GM23338 (cell line): ENCODE measurements at places on chromosomes 11 and 22.

DNA sequence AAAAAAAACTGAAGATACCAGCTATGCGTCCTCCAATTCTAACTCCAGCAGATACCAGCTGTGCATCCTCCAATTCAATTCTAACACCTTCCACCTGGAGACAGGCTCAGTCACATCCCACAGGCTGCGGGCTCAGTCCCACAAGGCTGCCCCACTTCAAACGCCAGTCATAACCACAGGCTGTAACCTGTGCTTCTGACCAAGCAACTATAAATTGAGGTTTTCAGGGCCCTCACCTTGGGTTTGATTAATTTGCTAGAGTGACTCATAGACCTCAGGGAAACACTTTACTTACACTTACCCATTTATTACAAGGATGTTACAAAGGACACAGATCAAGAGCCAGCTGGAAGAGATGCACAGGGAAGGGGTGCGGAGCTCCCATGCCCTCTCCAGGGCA, 32.4 kb upstream of the MSANTD2 start:
- no peak for DNase-seq

- DNase-seq = peak; percentile 64
These were observed 742 bp upstream of the CASP4 start for GRCh38 chr11:104968856-104969776.

DNA sequence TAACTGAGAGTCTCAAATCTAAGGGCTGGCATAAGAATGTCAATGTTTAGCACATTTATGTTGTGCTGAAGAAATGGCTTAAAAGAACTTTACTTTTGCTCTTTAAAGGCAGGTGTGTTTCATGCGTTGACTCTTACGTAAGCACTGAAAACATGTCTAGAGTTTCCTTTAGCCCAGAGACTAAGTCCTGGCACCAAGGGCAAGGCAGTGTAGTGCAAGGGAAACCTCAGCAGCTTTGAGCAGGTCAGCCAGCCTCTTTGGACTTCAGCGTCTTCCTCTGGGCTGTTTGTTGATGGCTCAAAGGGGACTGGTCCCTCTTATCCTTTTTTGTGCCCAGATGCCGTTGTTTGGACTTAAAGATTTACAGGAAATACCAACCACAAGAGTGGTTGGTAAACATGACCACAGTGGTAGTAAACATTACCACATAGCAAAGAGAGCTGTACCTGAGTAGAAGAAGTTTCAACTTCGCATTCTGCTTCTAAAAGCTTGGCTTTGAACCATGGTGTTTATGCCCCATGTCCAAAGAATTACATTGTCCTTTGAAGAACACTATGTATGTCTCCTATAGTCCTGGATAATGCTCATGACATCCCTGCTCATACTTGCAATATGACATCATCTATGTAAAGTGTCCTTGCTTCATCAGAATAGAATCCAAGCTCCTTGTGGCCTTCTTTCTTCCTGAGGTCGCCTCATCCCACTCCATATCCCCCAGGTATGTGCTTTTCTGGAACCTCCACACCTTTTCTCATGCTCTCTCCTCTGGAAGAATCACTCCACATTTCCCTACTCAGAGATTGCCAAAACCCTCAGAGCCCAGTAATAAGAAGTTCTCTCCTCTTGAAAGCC, 23.5 kb downstream of the TENM4 start:
- DNase-seq = no peak

DNA sequence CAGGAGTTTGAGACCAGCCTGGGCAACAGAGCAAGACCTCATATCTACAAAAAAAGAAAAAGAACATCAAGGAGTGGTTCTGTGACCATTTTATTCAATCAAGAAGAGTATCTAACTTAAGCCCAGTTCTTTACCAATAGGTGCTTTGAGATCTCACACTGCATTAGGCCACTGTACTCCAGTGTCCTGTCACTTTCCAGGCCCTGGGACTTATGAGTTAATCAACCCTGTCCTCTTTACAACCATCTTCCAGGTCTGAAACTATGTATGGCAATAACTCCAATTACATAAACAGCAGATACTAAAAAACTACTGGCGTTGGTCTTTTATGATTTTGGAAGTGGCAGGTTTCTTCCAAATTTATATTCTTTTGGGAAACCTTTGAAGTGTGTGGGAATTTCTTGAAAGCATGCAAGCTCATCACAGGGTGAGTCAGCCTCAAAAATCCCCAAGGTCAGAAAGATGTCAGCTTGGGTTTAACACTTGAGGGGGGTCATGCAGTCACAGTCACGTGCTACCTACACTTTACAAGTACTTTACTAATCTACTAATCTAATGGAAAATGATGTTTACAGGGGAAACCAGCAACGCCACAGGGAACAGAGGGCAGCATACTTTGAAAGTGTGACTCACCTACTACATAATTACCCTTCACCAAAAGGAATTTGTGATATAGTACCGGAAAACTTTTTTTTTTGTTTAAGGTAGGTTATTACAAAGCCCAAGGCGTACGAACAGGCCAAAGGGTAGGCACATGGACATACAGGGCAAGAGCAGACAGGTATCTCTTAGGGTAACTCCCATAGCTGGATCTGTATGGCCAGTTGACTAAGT, 15.6 kb downstream of the PISD start:
- DNase-seq = no peak

DNA sequence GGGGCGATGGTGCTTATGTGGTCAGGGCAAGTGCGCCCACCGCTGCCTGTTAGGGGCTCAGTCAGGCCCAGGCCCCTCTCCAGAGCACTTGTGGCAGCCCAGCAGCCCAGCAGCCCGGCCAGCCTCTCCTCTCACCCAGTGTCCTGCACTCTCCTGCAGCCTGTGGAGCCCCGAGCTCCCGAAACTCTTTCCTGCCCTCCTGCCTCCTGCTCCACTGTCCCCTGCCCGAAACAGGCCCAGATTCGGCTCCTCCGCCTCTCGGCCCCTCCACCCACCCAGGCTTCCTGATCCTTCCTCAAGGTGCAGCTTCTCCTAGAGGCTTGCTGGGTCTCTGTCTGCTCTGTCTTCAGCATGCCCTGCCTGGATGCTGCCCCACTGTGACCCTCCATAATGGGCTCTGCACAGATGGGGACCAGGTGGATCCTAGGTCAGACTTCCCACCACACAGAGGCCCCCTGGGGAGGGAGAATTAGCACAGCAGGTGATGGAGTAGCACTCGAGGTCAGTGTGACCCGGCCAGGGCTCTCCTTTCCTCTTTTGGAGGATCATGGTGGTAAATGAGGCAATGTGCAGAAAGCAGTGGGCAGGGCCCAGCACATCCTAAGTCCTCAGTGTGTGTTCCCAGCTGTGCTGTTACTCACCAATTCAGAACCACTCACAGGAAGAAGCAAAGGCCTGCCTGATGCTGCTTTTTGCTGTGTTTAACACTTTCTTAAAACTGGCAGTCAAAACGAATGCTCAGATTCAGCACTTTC, 18.6 kb upstream of the NAP1L4 start:
- no peak for DNase-seq

GRCh38 chr11:44825058-44825785, 98.5 kb downstream of the TSPAN18 start:
- no peak for DNase-seq

GRCh38 chr11:118524757-118525470, 2.4 kb upstream of the TTC36 start:
- no peak for DNase-seq

DNA sequence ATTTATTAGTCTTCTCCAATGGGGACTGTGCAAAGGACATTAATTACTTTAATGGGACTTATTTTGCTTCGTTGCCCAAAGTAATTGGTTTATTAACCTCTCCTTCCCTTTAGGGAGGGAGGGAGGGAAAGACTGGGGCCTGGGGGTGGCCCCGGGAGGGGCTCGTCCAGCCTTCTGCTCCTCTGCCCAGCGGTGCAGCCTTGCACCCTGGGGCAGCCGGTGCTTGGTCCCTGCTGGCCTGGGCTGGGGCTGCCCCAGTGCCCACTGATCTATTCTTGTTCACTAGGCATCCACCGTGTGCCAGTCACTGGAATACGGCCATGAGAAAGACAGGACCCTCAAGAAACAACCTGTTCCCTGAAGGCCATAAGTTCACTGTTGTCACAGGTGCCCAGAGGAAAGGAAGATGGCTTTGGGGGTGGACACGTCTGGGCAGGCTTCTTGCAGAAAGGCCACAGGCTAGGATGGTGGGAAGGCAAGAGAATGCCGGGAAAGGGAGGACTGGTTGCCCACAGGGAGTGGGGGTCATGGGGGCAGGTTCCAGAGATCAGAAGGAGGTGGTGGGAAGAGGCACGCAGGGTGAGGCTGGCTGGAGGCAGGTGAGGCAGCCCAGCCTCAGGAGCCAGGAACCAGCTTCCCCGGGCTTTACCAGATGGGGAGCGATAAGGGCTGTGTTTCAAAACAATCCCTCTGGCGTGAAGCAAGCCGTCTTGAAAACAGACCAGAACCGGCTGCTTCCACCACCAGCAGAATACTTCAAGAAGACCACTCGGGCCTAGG, 47.6 kb upstream of the KCNQ1OT1 start:
- no peak for DNase-seq

DNA sequence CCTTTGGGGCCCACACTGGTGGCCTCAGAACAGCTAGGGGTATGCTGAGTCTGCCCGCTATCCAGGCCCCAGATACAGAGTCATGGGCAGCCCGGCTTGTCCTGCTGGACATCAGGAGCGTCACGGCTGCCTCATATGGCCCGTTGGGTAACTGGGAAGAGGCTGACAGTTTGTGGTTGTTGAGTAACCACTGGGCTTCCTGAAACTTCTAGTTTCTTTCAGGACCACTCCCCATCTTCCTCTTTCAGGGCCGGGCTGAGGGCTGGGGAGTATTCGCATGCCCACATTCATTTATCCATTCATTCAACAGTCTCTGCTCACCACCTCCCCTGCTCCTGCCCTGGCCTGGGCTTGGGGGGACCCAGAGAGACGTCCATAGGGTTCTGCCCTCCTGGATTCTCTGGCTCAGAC, 13.4 kb upstream of the P2RY2 start:
- DNase-seq = no peak

DNA sequence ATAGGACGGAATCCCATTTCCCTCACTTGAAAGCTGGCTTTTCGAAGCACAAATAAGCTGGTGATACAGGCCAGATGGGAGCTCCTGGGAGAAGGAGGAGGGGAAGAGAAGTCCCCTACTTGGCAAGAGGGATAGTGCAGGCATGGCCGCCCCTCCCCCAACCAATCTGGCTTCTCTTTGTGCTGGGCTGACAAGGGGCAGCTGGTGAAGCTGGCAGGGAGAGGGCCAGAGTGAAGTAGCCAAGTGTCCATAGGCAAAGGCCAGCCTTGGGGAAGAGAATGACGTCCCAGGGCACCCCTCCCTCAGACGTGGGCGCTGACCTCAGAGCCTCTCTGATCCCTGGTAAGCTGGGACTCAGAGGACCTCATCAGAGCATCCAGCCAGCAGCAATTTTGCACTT, 78.7 kb upstream of the GRAMD1B start:
- peak; percentile 55 for DNase-seq

- no peak for DNase-seq
These were observed 17.0 kb upstream of the KCTD14 start for GRCh38 chr11:78039919-78040671.

- DNase-seq = no peak
These were observed 15.0 kb downstream of the DENND5A start for GRCh38 chr11:9250139-9250582.

DNA sequence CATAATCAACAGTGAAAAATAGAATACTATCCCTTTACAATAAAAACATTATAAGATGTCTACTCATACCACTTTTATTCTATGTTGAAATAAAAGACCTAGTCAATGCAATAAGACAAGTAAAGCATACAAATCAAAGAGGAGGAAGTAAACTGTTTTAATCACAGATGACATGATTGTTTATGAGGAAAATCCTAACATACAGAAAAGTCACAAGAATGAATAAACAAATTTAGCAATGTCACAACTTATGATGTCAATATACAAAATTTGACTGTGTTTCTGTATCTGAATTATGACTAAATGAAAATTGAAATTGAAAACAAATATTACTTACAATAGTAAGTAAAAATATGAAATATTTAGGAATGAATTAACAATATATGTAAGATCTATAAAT, 221.9 kb upstream of the GRIA4 start:
- no peak for DNase-seq

- DNase-seq = peak; percentile 81
These were observed 103.6 kb downstream of the MTNR1B start for GRCh38 chr11:93073026-93073425.

- DNase-seq = no peak
These were observed 34.8 kb upstream of the SLC22A12 start for GRCh38 chr11:64556044-64556720.

GRCh38 chr11:57476047-57476756, 15.9 kb downstream of the RTN4RL2 start:
- peak; percentile 67 for DNase-seq

GRCh38 chr11:58513747-58514367, 6.0 kb upstream of the OR5B21 start:
- DNase-seq = peak; percentile 84

- DNase-seq = no peak
These were observed 8.0 kb upstream of the TPCN2 start for GRCh38 chr11:69040581-69041260.

DNA sequence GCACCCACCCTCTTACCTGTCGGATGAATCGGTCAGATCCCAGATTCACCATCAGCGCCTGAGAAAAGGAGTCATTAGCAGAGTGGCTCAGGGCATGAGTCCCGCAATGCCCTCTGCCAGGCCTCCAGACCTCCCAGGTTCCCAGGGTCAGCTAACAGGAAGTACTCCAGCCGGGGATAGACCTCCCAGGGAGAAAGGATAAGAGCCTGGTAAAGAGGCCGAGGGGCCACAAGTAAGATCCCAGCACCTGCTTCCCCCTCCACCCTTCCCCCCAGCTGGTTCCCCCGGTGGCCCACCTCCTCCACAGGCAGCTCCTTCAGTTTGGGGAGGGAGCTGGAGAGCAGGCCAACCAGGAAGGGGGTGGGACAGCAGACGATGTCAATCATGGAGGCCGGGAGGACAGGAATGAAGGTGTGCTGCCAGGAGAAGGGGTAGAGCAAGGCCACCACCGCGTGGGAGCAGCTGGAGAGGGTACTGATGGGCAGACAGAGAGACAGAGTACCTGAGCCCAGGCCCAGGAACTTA, 16.4 kb downstream of the RPL27A start:
- DNase-seq = peak; percentile 90

DNA sequence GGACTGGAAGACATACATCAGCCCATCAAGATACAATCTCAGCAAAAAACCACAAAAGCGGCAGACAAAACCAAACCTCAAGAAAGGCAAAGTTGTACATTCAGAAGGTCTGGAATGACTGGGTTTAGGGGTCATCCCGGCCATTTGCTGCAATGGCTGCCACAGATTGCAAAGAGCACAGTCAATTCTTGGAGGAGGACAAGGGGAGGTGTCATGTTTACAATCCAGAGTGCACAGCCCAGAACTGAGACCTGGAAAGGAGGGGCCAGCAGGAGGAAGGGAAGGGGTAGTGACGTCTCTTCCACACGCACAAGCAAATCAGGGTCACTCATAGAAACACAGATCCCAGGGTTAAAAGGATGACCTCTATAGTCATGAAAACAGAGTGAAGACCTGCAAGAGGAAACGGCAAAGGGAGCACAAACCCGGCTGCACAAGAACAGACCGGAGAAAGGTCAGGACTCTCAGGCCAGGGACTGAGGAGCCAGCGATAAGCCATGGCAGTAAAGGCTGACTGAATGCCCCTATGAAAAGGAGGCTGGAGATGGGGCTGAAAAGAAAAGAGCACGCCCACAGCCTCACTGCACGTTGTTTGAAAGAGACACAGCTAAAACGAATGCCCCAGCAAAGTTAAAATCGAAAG, 18.2 kb upstream of the MUC5AC start:
- no peak for DNase-seq

GRCh38 chr11:61297746-61298145, 2.6 kb upstream of the VWCE start:
- no peak for DNase-seq
